CD8-positive, alpha-beta memory T cell (primary cell): ENCODE measurements at places on chromosomes 2 and 18. TPM values are rescaled to one million over a fixed set of nuclear protein-coding genes. Genes with fewer than 3 reads are reported as not detected.

DNA sequence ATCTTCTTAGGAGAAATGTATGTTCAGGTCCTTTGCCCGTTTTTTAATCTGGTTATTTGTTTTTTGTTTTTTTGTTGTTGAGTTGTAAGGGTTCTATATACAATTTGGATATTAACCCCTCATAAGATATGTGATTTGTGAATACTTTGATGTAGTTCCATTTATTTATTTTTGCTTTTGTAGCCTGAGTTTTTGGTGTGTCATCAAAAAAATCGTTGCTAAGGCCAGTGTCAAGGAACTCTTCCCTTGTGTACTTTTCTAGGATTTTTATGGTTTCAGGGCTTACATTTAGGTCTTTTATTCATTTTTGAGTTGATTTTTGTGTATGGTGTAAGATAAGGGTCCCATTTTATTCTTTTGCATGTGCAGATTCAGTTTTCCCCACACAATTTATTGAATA, 372.6 kb downstream of the PLCL1 start:
- no peak overlapping the region for H3K27ac ChIP-seq
- no peak overlapping the region for H3K4me3 ChIP-seq
- no peaks in the 10 kb centered on the region for H3K36me3 ChIP-seq
- H3K27me3 ChIP-seq: no peaks in the 10 kb centered on the region
- no peaks in the 10 kb centered on the region for H3K4me1 ChIP-seq

DNA sequence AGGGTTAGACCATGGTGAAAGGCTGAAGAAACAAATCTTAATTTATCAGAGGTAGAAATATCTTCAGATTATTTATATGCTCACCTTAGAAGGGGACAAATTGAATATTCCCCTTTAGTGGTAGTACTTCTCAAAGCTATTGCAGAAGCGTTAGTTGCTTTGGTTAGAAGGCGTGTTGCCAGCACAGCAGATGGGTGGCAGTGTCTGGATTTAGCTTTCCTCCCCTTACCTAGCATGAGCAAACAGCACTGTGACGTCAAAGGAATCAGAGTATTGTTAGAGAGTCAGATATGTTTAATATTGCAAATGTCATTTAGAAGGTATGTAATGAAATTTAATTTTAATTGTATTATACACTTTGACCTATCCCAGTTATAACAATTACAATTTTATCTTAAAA, 27.2 kb upstream of the GALR1 start:
- H3K4me3 ChIP-seq: no peak overlapping the region
- no peaks in the 10 kb centered on the region for H3K27me3 ChIP-seq
- no peaks in the 10 kb centered on the region for H3K4me1 ChIP-seq
- DNase-seq: no peak
- H3K27ac ChIP-seq: no peak overlapping the region
- H3K36me3 ChIP-seq: no peaks in the 10 kb centered on the region

GRCh38 chr18:3255611-3256165, 6.2 kb upstream of the MYL12B start:
- H3K27me3 ChIP-seq: no peaks in the 10 kb centered on the region
- no peak for DNase-seq
- H3K4me3 ChIP-seq: no peak overlapping the region
- no peak overlapping the region for H3K27ac ChIP-seq
- peaks cover 57% of the 10 kb centered on the region for H3K36me3 ChIP-seq

Gene EGR4
- 0.55 TPM for total RNA-seq

DNA sequence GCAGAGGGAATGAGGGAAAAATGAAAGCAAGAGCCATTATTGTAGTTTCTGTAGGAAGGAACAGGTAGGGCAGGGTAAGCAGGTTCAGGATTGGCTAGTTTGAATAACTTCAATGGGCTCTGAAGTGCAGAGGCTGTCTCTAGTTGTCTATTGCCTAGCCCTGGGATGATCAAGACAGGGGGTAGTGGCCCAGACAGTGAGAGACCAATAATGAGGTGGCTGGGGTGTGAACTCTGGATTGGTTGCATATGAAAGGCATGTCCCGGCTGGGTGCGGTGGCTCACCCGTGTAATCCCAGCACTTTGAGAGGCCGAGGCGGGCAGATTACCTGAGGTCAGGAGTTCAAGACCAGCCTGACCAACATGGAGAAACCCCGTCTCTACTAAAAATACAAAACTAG, 67.5 kb upstream of the SLC38A11 start:
- DNase-seq: no peak
- no peaks in the 10 kb centered on the region for H3K36me3 ChIP-seq
- H3K4me3 ChIP-seq: no peak overlapping the region
- H3K27me3 ChIP-seq: no peaks in the 10 kb centered on the region

DNA sequence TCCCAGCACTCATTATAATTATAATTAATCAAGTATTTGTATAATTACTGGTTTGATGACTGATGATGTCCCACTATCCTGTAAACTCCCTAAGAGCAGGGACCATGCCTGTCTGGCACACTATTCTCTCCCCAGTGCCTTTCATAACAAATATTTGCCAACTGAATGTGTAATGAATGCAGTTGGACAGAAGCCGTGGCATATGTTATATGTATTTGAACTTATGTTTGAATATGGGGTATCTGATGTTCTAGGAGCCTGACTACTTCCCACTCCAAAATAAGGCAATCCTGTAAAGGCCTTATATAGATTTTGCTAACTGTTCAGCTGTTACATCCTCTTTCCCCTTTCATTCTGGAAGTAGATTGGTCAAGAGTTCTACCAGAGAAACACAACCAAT, 19.7 kb downstream of the OSBPL6 start:
- DNase-seq: no peak
- H3K4me1 ChIP-seq: no peaks in the 10 kb centered on the region

GRCh38 chr2:200305797-200306195, 697 bp upstream of the SPATS2L start:
- H3K27ac ChIP-seq: peak overlapping the region; percentile 33
- no peaks in the 10 kb centered on the region for H3K36me3 ChIP-seq
- no peak for DNase-seq
- no peaks in the 10 kb centered on the region for H3K27me3 ChIP-seq

Gene TMEM169
- 0.63 TPM for total RNA-seq

GRCh38 chr2:206212673-206213513, 53.2 kb downstream of the EEF1B2 start:
- H3K27me3 ChIP-seq: no peaks in the 10 kb centered on the region
- no peaks in the 10 kb centered on the region for H3K4me1 ChIP-seq
- H3K36me3 ChIP-seq: no peaks in the 10 kb centered on the region
- DNase-seq: no peak
- H3K27ac ChIP-seq: no peak overlapping the region

Gene MEP1B
- total RNA-seq: not detected

Gene SAG
- not detected for total RNA-seq

Gene TMX3
- total RNA-seq: 46.6 TPM

- no peak for DNase-seq
- no peaks in the 10 kb centered on the region for H3K36me3 ChIP-seq
- no peak overlapping the region for H3K27ac ChIP-seq
- no peak overlapping the region for H3K4me3 ChIP-seq
These were observed 2.4 kb upstream of the IMPA2 start for GRCh38 chr18:11978956-11979355.

Gene REG3A
- total RNA-seq: not detected

DNA sequence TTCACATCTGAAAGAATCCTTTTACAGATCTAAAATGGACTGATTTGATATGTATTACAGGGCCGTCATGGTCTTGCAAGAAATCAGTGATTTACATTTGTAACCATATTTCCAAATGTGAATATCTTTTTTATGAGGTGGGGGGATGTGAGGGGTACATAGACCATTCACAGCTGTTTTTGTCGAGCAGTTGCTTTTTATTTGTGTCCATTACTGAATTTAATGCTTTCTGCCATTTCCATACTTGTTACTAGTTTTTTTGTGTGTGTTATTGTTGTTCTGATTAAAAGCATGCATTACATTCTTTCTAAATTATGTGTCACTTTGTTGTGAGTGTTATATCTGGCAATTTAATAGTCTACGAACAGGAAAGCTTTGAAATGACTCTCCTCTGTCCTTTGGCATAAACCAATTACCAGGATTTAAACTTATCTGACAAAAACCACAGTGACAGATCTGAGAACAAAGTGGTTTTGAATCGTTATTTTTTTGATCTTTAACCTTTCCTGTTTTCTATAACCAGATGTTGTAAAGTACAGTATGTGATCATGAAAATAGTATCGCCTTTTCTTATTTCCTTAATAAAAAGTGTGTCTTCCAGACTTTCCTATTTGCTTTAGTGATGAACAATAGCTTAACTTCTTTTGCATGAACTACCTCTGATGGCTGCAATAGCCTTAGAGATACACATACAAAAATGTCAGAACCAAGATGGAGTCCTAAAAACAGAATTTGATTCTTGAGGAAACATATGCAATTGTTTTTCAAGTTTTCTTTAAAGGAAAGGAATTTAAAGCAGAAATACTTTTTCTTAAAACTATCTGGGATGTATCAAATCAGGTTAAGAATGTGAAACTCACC, 354.2 kb upstream of the ACVR2A start:
- peaks cover 8% of the 10 kb centered on the region for H3K4me1 ChIP-seq
- H3K36me3 ChIP-seq: no peaks in the 10 kb centered on the region
- no peaks in the 10 kb centered on the region for H3K27me3 ChIP-seq
- DNase-seq: no peak
- H3K4me3 ChIP-seq: no peak overlapping the region
- H3K27ac ChIP-seq: no peak overlapping the region

DNA sequence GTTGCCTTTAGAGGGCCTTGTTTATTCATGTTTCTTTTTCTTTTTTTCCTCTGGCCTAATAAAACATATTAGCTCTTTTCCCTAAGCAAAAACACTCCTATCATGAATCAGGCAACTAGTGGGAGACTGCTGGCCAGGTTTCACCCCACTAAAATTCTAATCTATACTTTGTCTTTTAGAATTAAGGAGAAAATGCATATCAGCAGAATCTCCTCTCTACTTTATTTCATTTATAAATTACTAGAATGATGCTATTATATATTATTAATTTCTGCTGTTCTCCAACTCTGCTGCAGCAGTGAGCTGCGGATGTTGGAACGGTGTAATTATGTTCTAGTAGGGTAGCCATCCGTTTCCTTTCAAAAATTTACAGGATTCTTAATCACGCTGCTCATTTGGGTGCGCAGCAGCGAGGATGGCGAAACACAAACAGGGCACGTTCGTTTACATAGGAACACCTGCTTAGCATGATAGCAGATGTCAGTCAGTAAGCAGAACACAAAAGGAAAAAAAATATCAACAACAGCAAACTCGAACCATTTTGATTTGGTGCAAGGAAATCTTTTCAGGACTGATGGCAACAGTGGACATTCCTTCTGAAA, 30.5 kb downstream of the ZEB2 start:
- peaks cover 10% of the 10 kb centered on the region for H3K4me1 ChIP-seq
- no peaks in the 10 kb centered on the region for H3K36me3 ChIP-seq
- no peak for DNase-seq
- no peaks in the 10 kb centered on the region for H3K27me3 ChIP-seq
- no peak overlapping the region for H3K27ac ChIP-seq

Gene PRSS56
- total RNA-seq: not detected

Gene NYAP2
- not detected for total RNA-seq

Gene SERPINB13
- total RNA-seq: not detected

- DNase-seq: no peak
- no peaks in the 10 kb centered on the region for H3K4me1 ChIP-seq
- no peaks in the 10 kb centered on the region for H3K27me3 ChIP-seq
- no peaks in the 10 kb centered on the region for H3K36me3 ChIP-seq
- no peak overlapping the region for H3K27ac ChIP-seq
- H3K4me3 ChIP-seq: no peak overlapping the region
These were observed 938.9 kb downstream of the CPS1 start for GRCh38 chr2:211495339-211495738.

DNA sequence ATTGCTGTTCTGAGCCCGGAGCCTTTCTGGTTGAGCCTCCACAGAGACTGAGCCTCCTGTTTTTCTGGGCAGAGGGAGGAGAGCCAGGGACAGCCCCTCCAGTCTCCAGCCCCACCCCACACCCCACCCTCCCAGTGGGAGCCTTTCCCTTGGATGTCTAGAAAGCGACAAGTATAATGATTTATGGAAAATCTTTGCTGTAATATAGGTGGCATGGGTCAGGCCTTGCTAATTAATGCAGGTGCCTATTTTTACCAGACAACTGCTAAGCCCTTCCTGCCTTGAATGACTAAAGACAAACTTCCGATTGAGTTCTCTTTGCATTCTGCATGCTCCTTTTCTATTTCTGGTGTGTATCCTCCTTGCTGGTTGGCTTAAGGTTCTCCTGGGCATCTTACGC, 43.1 kb downstream of the MERTK start:
- H3K4me3 ChIP-seq: no peak overlapping the region
- H3K27me3 ChIP-seq: no peaks in the 10 kb centered on the region
- no peaks in the 10 kb centered on the region for H3K36me3 ChIP-seq
- no peaks in the 10 kb centered on the region for H3K4me1 ChIP-seq
